NCI-H1436 (cell line): ENCODE measurements at places on chromosomes 3 and 15.
A peak's percentile ranks its signal among the peaks of the same experiment; 100 is the strongest.

- no peak for DNase-seq
Observed at GRCh38 chr3:121330634-121331033, 215.2 kb downstream of the POLQ start.

- DNase-seq, result no peak
Observed at GRCh38 chr3:57505901-57506300, 38.2 kb downstream of the DNAH12 start.

DNA sequence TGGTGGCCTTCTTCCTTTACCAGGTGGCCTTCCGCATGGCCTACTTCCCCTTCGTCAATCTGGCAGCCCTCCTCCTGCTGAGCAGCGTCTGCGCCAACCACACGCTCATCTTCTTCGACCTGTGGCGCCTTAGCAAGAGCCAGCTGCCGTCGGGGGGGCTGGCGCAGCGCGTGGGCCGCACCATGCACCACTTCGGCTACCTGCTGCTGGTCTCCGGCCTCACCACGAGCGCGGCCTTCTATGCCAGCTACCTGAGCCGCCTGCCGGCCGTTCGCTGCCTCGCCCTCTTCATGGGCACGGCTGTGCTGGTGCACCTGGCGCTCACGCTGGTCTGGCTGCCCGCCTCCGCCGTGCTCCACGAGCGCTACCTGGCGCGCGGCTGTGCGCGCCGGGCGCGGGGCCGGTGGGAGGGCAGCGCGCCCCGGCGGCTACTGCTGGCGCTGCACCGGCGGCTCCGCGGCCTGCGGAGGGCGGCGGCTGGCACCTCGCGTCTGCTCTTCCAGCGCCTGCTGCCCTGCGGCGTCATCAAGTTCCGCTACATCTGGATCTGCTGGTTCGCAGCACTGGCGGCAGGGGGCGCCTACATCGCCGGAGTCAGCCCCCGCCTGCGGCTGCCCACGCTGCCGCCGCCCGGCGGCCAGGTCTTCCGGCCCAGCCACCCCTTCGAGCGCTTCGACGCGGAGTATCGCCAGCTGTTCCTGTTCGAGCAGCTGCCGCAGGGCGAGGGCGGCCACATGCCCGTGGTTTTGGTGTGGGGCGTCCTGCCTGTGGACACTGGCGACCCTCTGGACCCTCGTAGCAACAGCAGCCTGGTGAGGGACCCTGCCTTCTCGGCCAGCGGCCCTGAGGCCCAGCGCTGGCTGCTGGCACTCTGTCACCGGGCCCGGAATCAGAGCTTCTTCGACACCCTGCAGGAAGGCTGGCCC is 9.9 kb downstream of the DISP2 start:
- peak; percentile 64 for DNase-seq

GRCh38 chr3:36679384-36680200 is 84.8 kb downstream of the DCLK3 start:
- no peak for DNase-seq

GRCh38 chr3:197338586-197338985 is 40.2 kb upstream of the DLG1 start:
- DNase-seq, result no peak

DNA sequence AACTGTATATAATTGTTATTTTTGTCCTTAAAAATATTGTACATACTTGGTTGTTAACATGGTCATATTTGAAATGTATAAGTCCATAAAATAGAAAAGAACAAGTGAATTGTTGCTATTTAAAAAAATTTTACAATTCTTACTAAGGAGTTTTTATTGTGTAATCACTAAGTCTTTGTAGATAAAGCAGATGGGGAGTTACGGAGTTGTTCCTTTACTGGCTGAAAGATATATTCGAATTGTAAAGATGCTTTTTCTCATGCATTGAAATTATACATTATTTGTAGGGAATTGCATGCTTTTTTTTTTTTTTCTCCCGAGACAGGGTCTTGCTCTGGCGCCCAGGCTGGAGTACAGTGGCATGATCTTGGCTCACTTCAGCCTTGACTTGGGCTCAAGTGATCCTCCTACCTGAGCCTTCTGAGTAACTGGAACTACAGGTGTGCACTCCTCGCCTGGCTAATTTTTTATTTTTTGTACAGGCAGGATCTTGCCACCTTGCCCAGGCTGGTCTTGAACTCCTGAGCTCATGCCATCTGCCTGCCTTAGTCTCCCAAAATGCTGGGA is 10.7 kb downstream of the NFKBIZ start:
- DNase-seq, result no peak

DNA sequence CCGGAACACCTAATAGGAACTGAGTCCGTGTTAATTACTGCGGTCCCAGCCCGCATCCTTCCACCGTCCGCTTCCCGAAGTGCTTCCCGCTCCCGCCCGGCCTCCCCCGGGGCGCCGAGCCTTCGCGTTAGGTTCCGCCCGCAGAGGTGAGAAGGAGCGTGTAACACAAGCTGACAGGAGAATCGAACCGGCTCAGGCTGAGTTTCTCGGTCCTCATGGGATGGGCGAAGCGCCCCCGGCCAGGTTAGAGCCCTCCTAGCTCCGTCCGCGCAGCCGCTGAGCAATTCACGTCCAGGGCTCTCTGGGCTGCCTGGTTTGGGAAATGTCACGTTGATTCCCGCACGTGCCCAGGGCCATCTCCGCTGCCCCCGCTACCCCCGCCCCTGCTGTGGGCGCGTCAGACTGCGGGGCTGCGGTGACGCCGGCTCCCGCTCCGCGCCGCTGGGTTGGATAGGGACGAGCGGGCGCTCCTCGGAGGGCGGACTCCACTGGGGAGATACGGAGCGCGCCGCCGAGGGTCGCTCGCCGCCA is 954 bp downstream of the CLDN11 start:
- no peak for DNase-seq
